ENCODE measurements at places on chromosomes 5 and 9.

- DNase-seq, result no peak
These were observed 21.8 kb upstream of the ANP32B start for GRCh38 chr9:97961361-97961760.

- no peak for DNase-seq
These were observed 35.7 kb upstream of the LURAP1L start for GRCh38 chr9:12739014-12739652.

DNA sequence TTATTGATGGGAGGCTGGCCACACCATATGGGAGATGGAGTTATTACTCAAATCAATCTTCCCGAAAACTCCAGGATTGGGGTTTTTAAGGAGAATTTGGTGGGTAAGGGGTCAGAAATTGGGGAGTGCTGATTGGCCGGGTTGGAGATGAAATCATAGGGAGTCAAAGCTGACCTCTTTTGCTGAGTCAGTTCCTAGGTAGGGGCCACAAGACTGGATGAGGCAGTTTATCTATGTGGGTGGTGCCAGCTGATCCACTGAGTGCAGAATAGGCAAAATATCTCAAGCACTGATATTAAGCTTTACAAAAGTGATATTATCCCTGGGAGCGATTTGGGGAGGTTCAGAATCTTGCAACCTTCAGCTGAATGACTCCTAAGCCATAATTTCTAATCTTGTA is 75.7 kb upstream of the CLINT1 start:
- DNase-seq, result no peak

GRCh38 chr5:137207023-137207760 is 291.9 kb downstream of the SPOCK1 start:
- DNase-seq, result no peak

GRCh38 chr9:26391036-26391435 is 501.6 kb downstream of the CAAP1 start:
- DNase-seq, result no peak

DNA sequence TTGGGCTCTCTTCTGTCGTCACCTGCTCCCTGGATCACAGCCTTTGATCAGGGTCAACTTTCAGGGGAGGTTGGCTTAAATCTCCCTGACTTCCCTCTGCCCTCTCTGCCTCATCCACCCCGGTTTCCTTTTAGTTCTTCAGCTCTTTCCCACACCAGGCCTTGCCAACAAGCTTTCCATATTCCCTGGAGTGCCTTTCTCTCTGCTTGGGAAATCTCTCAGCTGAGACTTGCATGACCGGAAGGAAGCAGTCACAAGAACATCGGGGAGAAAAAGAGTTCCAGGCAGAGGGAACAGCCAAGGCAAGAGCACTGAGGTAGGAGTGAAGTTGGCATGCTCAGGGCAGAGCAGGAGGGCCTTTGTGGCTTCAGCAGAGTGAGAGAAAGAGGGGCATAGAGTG is 88.4 kb upstream of the HSPA9 start:
- no peak for DNase-seq

DNA sequence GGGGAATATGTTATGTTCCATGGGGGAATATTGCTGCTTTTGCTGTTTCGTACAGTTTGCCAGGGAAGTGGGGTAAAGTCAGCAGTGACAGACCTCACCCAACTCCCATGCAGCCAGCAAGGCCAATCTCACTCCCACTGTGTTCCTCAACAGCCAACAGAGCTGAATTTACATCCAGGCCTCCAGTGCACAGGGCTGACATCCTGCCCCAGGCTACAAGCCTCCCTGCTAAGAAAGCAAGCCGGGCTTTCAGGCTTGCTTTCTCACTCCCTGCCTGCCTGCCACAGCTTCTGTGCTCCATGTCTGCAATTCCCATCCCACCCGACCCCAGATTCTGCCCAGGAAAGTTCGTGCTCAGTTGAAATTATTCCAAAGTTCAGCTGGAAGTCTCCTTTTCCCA is 25.5 kb upstream of the SNCAIP start:
- no peak for DNase-seq

GRCh38 chr5:75856056-75856455 is 138.8 kb upstream of the POC5 start:
- DNase-seq, result no peak

DNA sequence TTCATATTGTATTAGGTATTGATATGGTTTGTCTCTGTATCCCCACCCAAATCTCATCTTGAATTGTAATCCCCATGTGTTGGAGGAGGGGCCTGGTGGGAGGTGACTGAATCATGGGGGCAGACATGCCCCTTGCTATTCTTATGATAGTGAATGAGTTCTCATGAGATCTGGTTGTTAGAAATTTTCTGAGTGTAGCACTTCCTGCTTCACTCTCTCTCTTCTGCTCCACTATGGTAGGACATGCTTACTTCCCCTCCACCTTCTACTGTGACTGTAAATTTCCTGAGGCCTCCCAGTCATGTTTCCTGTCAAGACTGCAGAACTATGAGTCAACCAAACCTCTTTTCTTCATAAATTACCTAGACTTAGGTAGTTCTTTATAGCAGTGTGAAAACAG is 187.4 kb upstream of the SLC24A2 start:
- DNase-seq, result no peak

DNA sequence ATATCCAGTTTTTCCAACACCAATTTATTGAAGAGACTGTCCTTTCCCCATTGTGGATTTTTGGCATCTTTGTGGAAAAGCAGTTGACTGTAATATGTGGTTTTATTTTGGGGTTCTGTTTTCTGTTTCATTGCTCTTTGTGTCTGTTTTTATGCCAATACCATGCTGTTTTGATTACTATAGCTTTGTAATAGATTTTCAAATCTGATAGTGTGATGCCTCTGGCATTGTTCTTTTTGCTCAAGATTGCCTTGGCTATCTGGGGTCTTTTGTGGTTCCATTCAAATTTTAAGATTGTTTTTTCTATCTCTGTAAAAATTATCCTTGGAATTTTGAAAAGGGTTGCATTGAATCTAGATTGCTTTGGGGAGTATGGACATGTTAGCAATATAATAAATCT is 99.5 kb downstream of the NDUFAF2 start:
- DNase-seq, result no peak

GRCh38 chr9:10371824-10372223 is 241.0 kb downstream of the PTPRD start:
- DNase-seq, result no peak

DNA sequence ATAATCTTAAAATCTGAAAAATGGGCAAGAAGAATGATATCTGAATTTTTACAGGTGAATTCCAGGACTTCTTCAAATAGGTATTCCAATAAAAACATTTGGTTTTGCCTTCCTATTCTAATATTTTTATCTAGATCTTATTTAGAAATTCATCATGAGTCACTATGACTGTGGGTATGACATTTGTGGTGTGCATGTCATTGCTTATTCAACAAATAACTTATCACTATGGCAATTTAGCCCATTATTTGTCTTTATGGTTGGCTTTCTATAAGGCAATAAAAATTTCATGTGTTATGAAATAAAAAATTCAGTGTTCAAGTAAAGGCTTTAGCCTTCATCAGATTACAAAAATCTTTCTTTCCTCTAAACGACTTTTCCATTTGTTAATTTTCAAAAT is 1139.6 kb upstream of the NUDT12 start:
- no peak for DNase-seq

DNA sequence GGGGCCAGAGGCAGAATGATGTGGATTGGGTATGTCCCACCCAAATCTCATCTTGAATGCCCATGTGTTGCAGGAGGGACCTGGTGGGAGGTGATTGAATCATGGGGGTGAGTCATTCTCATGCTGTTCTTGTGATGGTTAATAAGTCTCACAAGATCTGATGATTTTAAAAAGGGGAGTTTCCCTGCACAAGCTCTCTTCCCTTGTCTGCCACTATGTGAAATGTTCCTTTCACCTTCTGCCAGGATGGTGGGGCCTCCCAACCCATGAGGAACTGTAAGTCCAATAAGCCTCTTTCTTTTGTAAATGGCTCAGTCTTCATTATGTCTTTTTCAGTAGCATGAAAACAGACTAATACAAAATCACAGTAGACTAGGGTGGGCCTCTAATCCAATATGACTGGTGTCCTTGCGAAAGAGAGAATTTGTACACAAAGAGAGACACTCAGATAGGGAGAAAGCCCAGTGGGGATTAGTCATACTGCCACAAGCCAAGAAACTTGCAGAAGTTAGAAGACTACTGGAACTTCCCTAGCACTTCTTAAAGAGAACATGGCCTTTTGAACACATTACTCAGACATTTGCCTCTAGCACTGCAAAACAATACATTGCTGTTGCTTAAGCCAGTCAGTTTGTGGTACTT is 68.4 kb downstream of the ANXA1 start:
- DNase-seq, result peak; percentile 37

GRCh38 chr9:114399381-114399780 is 11.6 kb upstream of the AKNA start:
- DNase-seq, result no peak

All from upper lobe of left lung (tissue), 6 donors.